DMS79 treated with DMSO at 0.1 percent for 48 hours (cell line): ENCODE measurements at places on chromosomes 7 and 10.

- peak; percentile 4 for DNase-seq
Measured at GRCh38 chr7:124497176-124497575, 268.4 kb downstream of the GPR37 start.

- DNase-seq = no peak
Measured at GRCh38 chr7:128395748-128396147, 14.0 kb downstream of the IMPDH1 start.

- DNase-seq = no peak
Measured at GRCh38 chr10:66440568-66440967, 485.3 kb upstream of the LRRTM3 start.

DNA sequence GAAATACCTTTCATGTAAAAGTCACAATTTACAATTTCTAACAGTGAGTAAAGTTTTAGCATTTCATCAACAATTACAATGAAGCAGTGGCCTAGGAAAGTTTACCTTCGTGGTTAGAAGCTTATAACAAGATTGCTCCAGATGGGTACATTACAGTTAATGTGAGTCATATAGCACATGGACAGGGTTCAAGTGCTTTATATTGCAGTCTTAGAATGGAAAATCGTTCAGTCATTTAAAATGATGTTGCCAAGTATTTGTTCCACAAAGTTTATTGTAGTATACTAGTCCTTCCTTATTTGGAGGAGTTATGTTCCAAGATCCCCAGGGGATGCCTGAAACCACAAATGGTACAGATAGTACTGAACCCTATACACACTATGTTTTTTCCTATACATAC, 174.6 kb upstream of the TARP start:
- DNase-seq = no peak

DNA sequence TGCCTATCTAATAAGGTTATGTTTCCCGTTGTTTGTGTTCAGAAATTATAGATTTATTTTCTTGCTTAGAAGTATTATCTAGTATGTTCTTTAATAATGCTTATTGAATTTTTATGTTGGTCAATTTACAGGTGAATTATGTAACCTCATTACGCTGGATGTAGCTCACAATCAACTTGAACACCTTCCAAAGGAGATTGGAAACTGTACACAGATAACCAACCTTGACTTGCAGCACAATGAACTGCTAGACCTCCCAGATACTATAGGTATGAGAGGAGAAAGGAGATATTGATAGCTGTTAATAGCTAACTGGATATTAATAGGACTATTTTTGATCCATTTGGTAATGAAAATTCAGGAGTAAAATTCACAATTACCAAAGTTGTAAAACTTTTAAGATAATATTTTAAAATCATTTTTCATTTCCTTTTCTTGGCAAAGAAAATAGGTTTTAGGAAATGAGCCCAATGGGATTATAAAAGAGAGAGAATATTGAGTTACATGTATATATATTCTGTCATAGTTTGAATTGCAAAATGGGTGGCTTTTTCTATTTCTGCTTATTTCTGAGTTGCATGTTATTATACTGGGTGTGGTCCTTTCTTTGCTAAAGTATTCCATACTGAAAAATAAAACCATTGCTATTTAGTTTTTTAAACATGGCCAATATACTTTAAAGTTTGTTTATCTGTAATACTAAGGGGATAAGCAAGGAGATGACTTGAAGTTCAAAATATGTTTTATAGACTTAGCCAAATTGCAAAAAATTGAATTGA, 66.3 kb downstream of the SHOC2 start:
- no peak for DNase-seq

- DNase-seq = no peak
Measured at GRCh38 chr10:44382131-44382858, 2.6 kb downstream of the CXCL12 start.

DNA sequence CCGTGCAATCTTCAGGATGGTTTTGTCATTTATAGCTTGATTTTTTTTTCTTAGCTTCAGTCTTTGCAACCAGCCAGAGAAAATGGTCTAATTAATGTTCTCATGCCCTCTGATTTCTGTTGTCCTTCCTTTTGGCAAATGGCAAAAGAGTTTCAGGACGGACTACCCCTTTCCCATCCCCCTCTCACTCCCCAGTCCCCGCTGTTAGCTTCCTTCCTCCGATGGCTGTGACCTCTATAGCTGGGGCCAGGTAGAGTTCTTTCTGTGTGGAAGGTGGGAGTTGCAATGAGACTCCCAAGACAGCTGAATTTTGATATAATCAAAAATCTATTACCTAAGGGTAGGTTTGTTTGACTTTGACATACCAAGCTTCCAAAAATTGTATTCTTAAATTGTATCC, 362.0 kb downstream of the PAXIP1 start:
- DNase-seq = no peak

- peak; percentile 25 for DNase-seq
Measured at GRCh38 chr10:480928-481552, 208.4 kb downstream of the DIP2C start.

GRCh38 chr10:43409385-43410109, 561 bp upstream of the HNRNPF start:
- DNase-seq = peak; percentile 8

- DNase-seq = no peak
Measured at GRCh38 chr10:26689399-26689798, 8.1 kb upstream of the PDSS1 start.

GRCh38 chr10:112805254-112805590, 144.8 kb upstream of the TCF7L2 start:
- no peak for DNase-seq

GRCh38 chr10:78609976-78610375, 458.8 kb upstream of the ZMIZ1 start:
- DNase-seq = no peak

GRCh38 chr10:78752708-78753107, 316.1 kb upstream of the ZMIZ1 start:
- no peak for DNase-seq

DNA sequence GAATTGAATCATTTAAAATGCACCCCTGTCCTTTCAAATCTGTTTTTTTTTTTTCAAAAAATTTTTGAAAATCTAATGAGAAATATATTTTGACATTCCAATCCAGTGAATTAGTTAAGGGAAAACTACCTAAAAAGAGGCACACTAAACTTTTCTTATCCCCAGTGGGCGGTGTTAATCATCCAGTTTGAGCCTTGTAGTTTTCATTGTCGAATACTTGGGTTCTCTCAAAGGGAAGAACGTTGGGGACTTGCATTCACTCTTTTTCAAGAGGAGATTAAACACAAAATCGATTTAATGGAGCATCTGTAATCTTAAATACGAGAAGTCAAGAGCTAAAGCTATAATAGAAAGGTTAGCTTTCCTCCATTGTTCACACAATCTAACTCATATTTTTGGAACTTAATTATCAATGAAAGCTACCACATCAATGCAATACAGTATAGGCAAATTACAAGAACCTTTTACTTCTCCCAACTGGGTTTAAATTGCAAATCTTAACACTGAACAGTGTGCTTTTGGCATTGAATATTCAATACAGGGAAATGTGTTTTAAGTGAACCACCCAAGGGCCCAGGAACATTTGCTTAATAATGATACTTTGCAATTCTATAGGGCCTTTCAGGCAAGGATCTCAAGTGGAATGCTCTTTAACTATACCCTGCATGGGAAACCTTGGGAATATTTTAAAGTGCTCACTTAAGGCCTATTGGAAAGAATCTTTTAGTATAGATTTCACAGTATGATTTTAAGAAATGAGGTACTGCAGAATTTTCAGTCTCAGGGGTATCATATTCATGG, 13.1 kb upstream of the SP8 start:
- DNase-seq = no peak

GRCh38 chr10:29646238-29646902, 11.6 kb upstream of the SVIL start:
- DNase-seq = no peak

- DNase-seq = no peak
Measured at GRCh38 chr10:131703541-131703940, 197.3 kb upstream of the PPP2R2D start.

- DNase-seq = no peak
Measured at GRCh38 chr7:122143376-122143750, 686 bp downstream of the AASS start.

- DNase-seq = peak; percentile 53
Measured at GRCh38 chr7:152054367-152055230, 29.1 kb downstream of the GALNT11 start.

DNA sequence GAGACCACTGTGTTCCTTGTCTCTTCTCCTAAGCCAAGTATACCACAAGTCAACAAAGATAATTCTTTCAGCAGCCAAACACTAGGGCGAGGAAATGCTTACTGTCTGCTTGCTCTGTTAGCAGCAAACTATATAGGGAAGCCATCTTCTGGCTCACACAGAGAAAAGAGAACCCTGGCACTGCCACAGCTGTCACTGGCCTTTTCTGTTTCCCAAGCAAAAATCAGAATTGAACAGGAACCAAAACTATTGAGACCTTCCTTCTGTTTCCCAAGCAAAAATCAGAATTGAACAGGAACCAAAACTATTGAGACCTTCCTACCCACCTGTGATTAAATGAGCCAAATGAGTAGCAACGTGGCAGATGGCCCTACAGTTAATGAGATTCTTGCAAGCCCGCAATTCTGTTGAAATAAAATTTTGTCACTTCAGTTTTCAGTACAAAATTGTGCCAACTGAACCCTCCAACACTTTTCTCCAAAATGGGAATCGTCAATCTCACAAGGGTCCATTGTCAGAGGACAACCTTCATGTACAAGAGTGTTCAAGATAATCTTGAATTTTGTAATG, 54.5 kb downstream of the LRRTM3 start:
- DNase-seq = no peak

GRCh38 chr7:50321487-50322067, 17.1 kb downstream of the IKZF1 start:
- no peak for DNase-seq
